ENCODE measurements at places on chromosomes 5 and 9.
A peak's percentile ranks its signal among the peaks of the same experiment; 100 is the strongest.

- no peak for DNase-seq
These were observed 64.9 kb upstream of the SHC3 start for GRCh38 chr9:89243296-89244061.

GRCh38 chr5:41747301-41747700 is 122.9 kb downstream of the OXCT1 start:
- DNase-seq: no peak

GRCh38 chr9:76292246-76292645 is 102.0 kb downstream of the RFK start:
- no peak for DNase-seq

GRCh38 chr9:126690431-126691051 is 76.8 kb downstream of the LMX1B start:
- peak; percentile 11 for DNase-seq

DNA sequence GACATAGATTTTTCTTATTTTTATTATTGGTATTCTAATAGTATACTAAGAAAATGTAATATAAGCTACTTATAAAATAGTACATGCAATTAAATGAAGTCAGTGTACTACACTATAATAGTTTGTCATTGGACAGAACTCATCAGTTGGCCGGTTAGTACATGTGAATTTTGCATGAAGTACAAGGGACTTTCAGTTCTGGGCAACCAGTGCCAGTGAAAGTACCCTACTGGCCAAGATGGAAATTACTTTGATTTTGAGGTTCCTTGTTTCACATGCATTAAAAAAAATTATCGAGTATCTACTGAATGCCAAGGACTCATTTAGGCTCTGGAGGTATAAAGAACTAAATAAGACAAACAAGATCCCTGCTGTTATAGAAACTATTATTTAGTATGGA is 213.4 kb upstream of the ELL2 start:
- no peak for DNase-seq

GRCh38 chr5:40775085-40775845 is 19.5 kb upstream of the TTC33 start:
- no peak for DNase-seq

- no peak for DNase-seq
These were observed 317.0 kb upstream of the ADCY2 start for GRCh38 chr5:7078901-7079300.

- DNase-seq: peak; percentile 37
These were observed 311.4 kb downstream of the TLE4 start for GRCh38 chr9:79883073-79883645.

DNA sequence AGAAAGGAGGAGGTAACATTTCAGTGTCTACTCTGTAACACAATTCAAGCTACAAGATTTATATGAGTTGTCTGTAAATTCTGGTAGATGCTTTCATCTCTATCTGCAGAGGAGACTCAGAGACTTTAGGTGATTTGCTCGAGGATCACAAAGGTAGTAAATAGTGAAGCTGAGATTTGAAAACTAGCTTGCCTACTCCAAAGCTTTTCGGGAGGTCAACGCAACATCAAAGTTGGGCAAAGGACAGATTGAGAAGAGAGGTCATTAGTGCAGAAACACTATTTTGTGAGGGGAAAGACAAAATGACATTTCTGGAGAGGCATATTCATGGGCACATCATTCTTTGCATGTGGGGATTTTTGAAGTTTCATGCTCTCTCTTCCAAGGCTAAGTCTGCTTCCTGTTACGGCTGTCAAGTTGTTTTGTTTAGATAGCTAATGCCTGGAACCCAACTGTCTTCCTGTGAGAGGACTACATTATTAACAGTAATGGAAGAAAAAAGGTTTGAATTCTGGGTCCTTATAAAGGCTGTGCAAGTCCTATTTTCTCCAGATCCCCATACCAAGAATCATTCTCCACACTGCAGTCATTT is 413.5 kb upstream of the ZNF462 start:
- DNase-seq: no peak

- no peak for DNase-seq
These were observed 597.9 kb downstream of the PTPRD start for GRCh38 chr9:10014889-10015288.

DNA sequence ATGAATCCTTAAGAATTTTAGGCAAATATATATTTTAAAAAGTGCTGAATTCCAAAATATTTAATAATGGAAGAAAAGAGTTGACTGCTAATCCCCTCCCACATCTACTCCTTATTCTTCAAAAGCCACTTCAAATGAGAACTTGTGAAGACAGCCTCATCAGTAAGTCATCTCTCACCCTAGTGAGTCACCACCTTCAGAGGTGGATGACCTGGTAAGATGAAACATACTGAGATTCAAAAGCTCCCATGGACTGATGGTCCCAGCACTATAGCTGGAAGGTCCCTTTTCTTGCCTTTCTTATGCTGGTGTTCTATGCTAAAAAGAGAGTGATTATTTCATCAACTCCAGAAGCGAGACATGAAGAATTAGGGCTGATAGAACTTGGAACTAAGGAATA is 37.8 kb upstream of the SPDL1 start:
- DNase-seq: no peak

DNA sequence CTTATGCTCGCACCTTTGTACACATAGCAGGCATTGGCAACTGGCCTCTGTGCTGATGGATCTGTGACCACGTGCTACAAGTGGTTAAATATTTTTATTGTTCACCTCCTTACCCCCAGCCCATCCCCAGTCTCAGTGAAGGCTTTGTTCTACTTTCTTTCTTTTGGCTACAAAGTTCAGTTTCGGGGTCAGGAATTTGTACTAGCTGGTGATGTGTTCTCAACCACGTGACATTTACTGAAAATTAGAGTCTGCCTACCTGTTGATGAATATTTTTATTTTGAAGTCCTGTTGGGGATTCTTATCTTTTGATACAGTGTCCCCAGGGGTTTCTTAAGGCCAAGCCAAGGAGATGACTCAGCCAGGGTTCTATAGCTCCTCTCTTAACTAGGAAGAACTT is 47.8 kb downstream of the C9orf57 start:
- DNase-seq: no peak

DNA sequence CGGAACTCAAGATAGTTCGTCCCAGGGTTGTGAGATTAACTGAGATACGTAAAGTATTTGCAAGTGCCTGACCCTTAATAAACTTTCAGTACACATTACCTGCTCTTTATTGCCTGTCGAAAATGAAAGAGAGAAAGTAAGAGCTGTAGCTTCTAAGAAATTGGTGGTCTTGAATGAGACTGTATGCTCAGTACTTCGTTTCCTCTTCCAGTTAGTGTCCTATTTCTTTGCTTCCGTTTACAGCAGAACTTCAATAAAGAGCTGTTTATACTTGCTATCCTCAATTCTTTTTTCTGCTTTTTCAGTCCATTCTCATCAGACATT is 534 bp downstream of the SRFBP1 start:
- no peak for DNase-seq

DNA sequence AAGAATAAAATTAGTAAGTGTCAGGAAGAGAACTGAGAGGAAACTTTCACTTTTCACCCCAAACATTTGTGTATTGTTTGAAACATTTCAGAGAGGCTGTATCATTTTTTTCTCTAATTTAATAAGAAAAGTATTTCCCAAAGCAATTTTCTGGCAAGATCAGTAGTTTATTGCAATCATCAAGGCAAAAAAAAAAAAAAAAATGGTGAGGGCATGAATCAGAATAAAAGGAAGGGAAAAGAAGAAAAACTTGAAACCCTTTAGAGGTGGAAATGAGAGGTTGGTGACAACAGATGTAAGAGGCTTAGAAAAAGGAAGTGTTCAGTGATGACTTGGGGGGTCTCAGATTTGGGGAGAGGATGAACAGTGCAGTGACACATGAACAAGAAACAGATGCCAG is 13.3 kb downstream of the SHC3 start:
- no peak for DNase-seq

DNA sequence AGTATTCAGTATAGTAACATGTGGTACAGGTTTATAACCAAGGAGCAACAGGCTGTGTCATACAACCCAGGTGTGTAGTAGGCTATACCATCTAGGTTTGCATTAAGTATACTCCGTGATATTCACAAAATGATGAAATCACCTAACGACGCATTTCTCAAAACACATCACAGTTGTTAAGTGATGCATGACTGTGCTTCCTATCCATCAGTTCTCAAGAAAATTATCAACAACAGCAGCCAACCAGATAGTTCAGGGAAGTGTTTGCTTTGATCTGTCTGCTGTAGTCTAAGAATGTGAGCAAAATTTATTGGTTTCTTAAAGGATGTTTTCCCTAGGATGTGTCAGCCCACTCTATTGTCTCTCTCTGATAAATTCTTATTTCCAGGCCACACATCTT is 7.4 kb downstream of the ZBTB26 start:
- no peak for DNase-seq

- no peak for DNase-seq
These were observed 36.2 kb downstream of the SLC44A1 start for GRCh38 chr9:105280691-105281090.

Data from stimulated activated CD8-positive, alpha-beta memory T cell treated with anti-CD3 and anti-CD28 coated beads, Interleukin-7, amount 100 ng/mL, for 4 hours (primary cell).